ENCODE measurements at places on chromosomes 4 and X.

GRCh38 chr4:38559374-38559773, 104.6 kb upstream of the KLF3 start:
- no peak for DNase-seq

DNA sequence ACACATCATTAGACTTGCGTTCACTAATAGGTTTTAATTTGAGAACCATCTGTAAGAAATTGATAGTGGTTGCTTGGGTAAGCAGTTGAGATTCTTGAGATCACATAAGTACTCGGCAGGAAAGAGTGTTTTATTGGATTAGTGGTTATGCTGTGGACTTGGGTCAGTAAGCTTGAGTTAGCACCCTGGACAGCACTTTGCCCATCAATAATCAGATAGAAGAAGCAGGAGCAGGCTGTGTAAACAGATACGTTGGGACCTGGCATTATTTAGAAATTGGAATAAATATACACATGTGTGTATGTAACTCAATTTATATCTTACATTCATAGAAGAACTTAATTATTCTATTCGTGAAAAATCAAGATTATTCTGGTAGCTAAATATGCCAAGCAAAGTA, 357.5 kb upstream of the SMIM31 start:
- peak; percentile 1 for DNase-seq

DNA sequence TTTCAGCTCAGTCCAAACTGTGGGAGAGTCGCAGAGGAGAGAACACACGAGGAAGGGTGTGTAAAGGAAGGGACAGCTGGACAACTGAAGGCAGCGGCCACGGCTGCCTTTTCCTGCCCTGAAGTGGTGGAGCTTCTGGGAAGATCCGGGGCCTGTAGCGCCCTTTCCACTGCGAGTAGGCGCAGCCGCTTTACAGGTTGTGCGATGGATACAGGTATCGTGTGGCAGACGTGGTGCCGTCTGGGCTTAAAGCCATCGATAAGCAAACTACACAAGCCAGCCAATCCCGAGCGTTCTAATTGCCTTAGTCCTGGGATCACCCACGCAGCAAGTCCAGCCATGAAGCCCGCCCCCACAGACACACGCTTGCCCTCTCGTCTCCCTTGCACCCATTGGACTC, 15.4 kb downstream of the NKX6-1 start:
- no peak for DNase-seq

GRCh38 chr4:128658214-128658631, 151.3 kb upstream of the JADE1 start:
- DNase-seq: peak; percentile 34

DNA sequence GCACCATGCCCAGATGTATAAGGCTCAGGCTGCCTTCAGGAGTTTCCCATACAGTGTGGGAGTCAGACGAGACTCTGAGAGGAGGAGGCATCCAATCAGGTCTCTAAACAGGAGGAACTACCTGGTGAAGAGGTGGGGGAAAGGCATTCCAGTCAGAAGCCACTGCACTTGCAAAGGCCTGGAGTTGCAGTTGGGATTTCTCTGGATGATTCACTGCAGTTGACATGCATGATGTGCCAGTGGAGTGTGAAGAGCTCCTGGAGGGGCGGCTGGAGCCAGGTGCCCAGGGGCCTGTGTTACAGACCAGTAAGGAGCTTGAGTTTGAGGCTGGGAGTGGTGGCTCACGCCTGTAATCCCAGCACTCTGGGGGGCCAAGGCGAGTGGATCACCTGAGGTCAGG, 339.1 kb downstream of the ARHGAP10 start:
- no peak for DNase-seq

- DNase-seq: no peak
Measured at GRCh38 chr4:39435659-39436563, 22.8 kb downstream of the RPL9 start.

DNA sequence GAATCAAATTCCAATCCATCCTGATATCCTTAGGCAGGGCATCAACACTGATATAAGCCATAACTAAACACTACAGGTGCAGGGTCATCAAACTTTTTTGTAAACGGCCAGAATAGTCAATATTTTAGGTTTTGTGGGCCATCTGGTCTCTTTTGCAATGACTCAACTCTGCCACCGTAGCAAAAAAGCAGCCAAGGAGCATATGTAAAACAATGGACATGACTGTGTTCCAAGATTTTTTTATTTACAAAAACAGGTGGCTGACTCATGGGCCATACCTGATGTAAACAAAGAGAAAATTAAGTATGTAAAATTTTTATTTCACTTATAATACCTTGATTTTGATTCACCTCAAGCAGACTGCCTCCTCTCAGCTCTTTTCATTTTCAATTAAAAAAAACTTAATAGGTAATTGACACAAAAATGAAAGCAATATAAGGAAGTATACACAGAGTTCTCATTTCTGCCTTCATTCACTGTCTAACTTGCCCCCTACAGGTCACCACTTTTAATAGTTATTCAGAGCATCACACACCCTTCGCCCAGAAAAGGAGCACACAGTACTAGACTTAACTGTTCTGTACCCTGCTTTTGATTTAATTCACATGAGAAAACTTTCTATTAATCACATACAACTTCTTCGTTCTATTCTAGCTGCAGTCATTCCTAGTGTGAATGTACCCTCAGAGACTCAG, 35.3 kb upstream of the GPM6B start:
- no peak for DNase-seq

GRCh38 chr4:103425406-103425805, 227.3 kb upstream of the CENPE start:
- DNase-seq: no peak

- peak; percentile 96 for DNase-seq
Measured at GRCh38 chr4:86117705-86118302, 242.0 kb downstream of the MAPK10 start.

DNA sequence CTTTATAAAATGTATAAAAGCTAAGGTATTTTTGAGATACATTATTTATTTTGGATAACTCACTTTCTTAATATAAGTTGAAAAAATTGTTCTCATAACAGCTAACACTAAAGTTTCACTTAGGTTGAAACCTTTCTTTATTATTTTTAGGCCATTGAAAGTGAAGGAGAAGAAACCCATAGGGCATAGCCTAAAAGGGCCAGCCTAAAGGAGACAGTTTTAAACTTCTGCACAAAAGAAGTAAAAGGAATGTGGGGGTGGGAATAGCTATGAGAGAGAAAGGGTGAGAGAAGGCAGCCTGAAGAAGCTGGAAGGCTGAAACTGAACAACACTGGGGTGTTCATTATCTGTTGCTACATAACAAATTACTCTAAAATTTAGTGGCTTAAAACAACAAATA, 57.6 kb upstream of the RAPGEF2 start:
- DNase-seq: no peak

DNA sequence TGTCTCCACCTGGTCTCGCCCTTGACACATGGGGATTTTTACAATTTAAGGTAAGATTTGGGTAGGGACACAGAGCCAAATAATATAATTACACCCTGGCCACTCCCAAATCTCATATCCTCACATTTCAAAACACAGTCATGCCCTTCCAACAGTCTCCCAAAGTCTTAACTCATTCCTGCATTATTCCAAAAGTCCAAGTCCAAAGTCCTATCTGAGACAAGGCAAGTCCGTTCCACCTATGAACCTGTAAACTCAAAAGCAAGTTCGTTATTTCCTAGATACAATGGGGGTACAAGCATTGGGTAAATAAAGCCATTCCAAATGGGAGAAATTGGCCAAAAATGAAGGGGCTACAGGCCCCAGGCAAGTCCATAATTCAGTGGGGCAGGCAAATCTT, 380.8 kb downstream of the CXXC4 start:
- no peak for DNase-seq

DNA sequence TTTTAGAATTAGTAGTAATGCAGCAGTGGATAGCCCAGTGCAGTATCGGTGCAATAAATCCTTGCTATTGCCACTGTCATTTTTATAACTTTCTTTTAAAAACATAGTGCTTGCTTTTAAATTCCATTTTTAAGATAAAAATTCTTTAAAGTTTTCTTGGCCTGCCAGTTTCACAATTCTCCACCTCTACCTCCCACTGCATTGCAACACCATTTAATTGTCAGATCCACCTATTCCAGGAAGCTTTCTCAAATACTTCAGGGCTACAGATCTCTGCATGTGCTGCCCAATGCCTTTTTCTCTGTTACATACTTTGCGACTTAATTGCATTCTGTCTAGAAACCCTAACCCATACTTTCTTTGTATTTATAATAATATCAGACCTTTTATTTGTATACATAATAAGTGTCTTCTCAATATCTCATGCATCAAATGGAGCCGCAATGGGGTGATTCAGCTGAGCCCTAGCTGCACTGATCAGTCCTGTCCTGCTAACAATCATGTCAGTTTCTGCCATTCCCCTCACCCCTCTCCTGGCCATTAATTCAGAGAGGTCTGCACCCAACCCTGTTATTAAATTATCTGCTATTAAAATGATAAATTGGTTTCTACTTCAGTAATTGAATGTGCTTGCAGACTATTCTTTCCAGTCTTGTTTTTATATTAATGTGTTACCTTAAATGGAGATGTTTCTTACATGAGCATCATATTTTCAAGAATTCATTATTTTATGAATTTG, 193.1 kb downstream of the SLIT2 start:
- DNase-seq: no peak

DNA sequence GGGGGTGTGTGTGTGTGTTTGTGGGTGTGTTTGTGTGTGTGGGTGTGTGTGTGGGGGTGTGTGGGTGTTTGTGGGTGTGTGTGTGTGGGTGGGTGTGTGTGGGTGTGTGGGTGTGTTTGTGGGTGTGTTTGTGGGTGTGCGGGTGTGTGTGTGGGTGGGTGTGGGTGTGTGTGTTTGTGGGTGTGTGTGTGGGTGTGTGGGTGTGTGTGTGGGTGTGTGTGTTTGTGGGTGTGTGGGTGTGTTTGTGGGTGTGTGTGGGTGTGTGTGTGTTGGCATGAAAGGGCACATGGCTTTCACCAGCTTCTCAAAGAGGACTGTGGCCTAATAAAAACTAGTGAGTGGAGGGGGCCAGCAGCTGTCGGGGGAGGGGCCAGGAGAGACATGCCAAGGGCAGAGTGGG, 25.3 kb upstream of the ZNF185 start:
- no peak for DNase-seq

DNA sequence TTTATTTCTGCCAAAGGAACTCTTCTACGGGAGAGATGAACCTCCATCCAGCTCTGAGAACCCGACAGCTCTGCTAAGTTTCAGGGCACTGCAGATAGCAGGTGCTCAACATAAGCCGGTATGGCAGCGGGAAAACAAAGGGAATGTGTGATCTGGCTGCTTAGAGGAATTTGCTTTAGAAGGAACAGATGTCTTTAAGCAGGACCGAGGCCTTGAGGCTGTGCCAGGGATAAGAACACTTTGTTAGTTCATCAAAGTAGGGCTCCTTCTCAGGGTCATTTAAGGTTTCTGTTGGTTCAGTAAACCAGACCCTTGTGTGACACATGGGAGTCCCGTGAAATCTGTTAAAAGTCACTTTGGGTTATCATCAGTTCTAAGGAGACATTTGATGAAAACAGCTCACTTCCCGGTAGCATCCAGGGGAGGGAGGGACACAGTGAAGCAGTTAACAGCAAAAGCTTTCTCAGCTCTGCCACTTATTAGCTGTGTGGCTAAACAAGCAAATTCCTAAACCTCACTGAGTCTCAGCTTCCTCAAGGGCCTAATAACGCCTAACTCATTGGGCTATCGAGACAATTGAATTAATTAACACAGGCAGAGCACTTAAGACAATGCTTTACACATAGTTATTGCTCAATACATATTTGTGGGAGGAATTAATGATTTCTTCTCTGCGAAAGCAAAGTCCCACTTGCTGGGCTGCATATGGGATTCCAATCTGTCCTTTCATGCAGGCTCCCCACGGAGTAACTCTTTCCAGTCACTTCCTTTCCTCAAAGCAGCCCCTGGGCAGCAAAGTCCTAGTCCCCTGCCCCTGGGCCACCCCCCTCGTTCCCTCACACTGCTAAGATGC, 2.9 kb upstream of the FTSJ1 start:
- no peak for DNase-seq

GRCh38 chr4:162793571-162793970, 373.1 kb downstream of the NAF1 start:
- no peak for DNase-seq

DNA sequence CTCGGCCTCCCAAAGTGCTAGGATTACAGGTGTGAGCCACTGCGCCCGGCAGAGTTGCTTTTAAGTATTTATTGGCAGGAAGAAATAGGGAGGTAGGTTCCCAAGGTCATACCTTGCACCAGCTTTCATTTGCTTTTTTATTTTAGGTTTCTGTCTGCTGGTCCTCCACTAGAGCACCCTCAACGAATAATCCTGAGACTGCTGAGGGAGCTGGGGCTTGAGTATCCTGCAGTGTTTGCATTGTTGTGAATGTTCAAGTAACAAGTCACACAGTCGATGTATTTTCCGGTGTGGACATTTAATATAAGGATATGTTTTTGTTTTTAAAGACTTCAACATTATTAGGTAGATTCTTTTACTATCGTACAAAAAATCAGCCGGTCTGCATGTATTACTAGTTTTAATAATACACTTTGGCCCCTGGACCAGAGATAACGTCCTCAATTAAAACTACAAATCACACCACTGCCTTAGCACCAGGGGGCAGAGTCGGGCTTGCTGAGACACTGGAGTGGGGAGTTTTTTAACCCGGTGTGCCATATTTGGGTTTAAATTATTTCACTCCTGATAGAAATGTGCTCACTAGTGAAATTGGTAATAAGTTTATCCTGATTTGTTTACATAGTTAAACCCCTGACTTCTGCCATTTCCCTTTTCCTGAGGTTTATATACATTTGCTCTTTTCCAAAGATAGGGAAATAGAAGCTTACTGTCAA, 11.6 kb downstream of the SMIM20 start:
- peak; percentile 58 for DNase-seq

DNA sequence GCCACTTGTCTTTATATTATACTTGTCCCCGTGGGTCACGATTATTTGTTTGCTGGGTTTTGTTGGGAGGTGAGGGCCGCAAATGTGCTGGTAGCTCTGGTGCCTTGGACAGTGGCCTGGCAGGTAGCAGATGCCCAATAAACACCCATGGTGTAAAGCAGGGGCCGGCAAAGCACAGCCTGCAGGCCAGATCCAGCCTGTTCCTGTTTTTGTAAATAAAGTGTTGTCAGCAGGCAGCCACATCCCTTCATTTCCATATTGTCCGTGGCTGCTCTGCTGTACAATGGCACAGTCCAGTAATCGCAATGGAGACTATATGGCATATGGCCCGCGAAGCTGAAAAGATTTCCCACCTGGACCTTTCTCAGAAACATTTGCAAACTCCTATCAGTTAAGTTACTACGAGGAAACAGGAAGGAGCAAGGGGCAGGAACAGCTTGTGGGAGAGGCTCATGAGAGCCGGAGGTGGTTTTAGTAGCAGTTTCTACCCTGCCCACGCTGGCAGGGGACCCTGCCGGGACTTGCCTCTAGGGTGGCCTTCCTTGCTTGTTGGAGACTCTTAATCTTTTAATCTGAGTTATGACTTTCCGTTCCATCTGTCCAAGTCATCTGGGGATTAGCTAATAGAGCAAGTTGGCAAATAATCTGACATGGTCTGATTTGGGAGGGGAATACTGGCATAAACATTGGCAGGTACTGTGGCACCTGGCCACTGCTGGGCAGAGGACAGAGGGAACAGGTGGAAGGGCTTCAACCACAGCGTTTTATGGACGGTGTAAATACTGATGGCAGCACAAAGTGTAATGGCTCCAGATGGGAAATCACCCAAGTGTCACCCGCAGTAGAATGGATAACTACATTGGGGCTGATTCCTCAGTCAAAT, 19.6 kb downstream of the CLCN4 start:
- no peak for DNase-seq

- no peak for DNase-seq
Measured at GRCh38 chr4:90442619-90443018, 315.4 kb downstream of the CCSER1 start.
